Activated naive CD8-positive, alpha-beta T cell treated with anti-CD3 and anti-CD28 coated beads, Interleukin-2, amount 10 ng/mL, durations not matched to agents 7 days and 5 days (primary cell): ENCODE measurements at places on chromosomes 5 and 9. TPM values are rescaled to one million over a fixed set of nuclear protein-coding genes. Genes with fewer than 3 reads are reported as not detected.

DNA sequence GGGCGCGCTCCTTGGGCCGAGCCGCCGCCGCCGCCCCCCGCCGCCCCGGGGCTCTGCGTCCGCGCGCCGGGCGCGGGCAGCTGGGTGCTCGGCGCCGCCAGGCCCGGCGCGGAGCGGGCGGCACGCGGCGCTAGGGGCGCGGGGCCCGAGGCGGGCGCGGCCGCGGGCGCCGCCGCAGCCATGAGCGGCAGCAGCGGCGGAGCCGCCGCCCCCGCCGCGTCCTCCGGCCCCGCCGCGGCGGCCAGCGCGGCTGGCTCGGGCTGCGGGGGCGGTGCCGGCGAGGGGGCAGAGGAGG lies 351 bp downstream of the TRIO start:
- no peak for DNase-seq

GRCh38 chr5:96662725-96663518 lies 746 bp downstream of the CAST start:
- peak; percentile 92 for DNase-seq

Gene SLC6A7
- total RNA-seq: not detected

- DNase-seq: no peak
Measured at GRCh38 chr5:150496534-150496933, 11.4 kb upstream of the NDST1 start.

- DNase-seq: no peak
Measured at GRCh38 chr5:95901676-95902627, 59.7 kb downstream of the ELL2 start.

GRCh38 chr9:131012023-131012334 lies 3.0 kb downstream of the LAMC3 start:
- DNase-seq: no peak

Gene DOCK2
- total RNA-seq: 275 TPM

GRCh38 chr5:132059043-132059695 lies 1.3 kb upstream of the IL3 start:
- peak; percentile 46 for DNase-seq

Gene GOLGA2
- 72.7 TPM for total RNA-seq

Gene CDC26
- 27.5 TPM for total RNA-seq
